ENCODE measurements at places on chromosomes 16 and 17. TPM values are rescaled to one million over a fixed set of nuclear protein-coding genes. Genes with fewer than 3 reads are reported as not detected.

Gene CCR7
- not detected for total RNA-seq

DNA sequence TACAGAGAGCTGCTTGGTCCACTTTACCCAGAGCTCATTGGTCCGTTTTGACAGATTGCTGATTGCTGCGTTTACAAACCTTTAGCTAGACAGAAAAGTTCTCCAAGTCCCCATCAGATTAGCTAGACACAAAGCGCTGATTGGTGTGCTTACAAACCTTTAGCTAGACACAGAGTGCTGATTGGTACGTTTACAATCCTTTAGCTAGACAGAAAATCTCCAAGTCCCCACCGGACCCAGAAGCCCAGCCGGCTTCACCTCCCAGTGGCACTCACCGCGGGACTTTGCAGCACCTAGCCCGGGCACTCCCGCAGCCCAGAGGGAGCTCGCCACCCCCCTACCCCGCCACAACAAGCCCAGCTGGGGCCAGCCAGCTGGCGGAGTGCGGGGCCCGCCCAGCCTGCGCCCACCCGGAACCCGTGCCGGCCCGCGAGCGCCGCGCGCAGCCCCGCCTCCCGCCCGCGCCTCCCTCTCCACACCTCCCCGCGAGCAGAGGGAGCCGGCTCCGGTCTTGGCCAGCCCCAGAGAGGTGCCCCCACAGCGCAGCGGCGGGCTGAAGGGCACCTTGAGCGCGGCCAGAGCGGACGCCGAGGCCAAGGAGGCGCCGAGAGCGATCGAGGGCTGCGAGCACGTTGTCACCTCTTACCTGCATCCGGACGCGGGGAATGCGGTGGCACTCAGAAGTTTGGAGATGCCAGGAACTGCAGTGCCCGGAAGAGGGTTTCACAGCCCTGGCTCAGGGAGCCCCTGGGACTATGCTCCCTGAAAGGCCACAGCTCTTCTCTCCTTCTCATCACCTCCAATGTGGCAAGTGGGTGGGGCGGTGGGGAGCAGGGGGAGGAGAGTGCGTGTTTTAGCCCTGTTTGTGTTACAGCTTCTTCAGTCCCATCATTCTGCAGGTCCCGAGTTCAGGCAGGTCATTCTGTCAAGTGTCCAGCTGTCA lies 1504.5 kb downstream of the CDH11 start:
- no peak for DNase-seq

DNA sequence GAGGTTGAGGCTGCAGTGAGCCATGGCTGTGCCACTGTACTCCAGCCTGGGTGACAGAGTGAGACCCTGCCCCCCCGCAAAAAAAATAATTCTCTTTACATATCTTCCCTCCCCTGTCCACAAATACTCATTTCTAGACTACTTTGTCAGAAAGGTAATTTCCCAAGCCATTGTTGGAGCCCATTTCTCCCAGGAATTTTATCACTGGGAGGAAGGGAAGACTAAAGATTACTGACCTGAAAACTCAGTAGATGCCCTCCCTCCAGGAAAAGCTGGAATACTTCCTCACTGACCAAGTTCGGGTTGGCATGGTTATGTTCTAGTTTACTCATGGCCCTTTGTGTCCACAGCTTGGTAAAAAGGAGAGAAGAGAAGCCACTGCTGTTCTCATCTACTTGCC lies 4.1 kb downstream of the CALCOCO2 start:
- DNase-seq: no peak

GRCh38 chr17:17933775-17934174 lies 38.4 kb downstream of the TOM1L2 start:
- no peak for DNase-seq

DNA sequence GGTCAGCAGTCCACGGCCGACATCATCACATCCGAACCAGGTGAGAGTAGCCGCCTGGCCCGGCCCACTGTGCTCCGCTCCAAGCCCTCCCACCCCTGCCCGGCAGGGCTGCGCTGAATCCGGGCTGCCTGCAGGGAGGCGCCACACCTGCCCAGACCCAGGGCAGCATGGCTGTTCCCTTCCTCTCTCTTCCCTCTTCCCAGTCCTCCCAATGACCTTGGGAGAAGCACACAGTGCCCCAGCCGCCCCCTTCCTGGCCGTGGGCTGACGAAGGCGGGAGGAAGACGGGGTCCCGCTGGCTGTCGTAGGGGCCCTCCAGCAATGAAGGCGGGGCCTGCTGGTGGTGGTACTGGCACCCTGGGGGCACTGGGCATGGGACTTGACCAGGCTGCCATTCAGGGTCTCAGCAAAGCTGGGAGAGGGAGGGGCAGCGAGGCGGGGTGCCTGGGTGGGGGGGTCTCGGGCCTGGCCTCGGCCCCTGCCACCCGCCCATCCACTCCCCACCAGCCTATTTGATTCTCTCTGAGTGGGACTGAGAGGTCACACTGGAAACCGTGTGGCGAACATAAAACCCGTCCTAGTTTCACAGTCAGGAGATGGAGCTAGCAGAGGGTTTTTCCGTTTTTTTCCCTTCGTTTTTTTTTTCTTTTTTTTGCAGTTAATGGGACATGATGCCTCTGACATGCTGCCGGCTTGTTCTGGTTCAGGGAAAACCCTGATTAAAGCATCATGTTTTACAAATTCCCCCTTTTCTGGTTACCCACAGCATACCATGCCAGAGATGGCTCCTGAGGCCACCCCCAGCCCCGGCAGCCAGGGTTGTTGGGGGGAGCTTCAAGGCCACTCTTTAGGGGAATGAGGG lies 50.6 kb downstream of the BAHCC1 start:
- DNase-seq: no peak

DNA sequence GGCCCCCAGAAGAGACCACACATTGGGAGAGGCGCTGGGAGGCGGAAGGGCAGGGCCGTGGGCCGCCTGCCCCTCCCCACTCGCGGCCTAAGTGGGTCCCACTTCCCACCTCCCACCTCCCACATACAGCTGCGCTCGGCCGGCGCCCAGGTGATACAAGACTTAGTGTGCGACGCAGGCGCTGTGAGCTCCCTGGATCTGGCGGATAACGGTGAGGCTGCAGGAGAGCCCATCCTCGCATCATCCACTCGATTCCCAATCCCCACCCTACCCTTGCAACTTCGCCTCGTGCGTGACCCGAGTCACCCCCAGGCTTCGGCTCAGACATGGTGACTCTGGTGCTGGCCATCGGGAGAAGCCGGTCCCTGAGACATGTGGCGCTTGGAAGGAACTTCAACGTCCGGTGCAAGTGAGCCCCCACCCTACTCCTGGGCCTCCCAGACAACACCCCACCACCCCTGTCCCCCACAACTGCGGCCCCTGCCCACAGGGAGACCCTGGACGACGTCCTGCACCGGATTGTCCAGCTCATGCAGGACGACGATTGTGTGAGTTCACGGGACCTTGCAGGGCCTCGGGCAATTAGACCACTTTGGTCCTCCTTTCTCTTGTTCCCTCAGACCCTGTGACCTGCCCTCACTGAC lies 3.9 kb downstream of the CARMIL2 start:
- DNase-seq: no peak

Gene ITGA2B
- total RNA-seq: not detected

Data from ascending aorta (tissue), 2 donors.